ENCODE measurements at places on chromosomes 1 and 21. TPM values are rescaled to one million over a fixed set of nuclear protein-coding genes. Genes with fewer than 3 reads are reported as not detected.

- DNase-seq = no peak
Observed at GRCh38 chr1:179978199-179979079, 23.8 kb downstream of the CEP350 start.

GRCh38 chr21:43913928-43914327 lies 48.9 kb downstream of the AGPAT3 start:
- peak; percentile 61 for DNase-seq

DNA sequence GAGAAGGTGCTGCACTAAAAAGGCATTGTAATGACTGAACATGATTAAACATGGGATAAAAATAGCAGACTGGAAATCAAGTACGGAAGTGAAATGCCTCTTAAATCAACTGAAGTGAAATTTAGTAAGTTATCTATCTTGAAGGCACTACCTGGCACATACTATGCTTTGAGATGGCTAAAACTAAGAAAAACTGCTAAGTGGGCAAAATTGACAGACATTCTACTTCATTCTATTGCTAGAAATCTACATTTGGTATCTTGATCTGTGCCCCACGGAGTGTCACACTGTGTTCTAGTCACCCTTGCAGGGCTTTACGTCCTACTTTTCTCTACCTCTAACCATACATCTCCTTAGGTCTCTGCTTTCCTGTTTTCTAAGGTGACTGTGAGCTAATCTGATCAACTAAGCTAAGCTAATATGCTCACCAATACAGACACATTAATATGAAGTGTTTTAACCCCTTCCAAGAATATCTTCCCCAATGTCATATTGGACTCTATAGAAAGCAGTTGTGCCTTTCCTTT lies 4.1 kb downstream of the PDC start:
- no peak for DNase-seq

- DNase-seq = no peak
Observed at GRCh38 chr21:44815225-44815624, 2.6 kb downstream of the SUMO3 start.

- no peak for DNase-seq
Observed at GRCh38 chr1:218804014-218804785, 369.5 kb upstream of the LYPLAL1 start.

DNA sequence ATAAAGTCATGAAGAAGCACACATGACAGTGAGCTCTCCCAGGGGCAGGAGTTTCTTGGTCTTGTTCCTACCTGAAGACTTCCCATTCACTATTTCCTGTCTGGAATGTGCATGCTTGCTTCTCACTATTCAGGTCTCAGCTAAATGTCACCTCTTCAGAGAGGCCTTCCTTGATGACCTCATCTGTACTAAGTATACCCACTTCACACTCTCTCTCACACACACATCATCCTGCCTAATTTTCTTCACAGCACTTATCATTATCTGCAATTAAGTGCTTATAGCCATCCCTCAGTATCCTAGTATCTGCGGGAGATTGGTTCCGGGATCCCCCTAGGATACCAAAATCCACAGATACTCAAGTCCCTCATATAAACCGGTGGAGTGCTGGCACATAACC lies 146.4 kb upstream of the IVNS1ABP start:
- DNase-seq = no peak

DNA sequence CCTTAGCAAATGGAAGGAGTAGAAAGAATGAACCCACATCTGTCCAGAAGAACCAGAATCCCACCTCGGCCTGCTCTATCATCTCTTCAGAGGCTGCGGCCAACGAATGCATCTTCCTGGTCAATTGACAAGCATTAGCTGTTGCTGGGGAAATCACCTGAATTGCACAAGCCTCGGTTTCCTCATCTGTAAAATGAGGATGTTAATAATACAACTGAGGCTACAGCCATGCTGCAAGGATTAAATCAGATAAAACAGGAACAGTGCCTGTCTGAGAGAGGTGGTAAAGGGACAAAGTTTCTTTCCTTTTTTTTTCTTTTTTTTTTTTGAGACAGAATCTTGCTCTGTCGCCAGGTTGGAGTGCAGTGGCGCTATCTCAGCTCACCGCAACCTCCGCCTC lies 99.8 kb downstream of the KIF14 start:
- DNase-seq = no peak

- no peak for DNase-seq
Observed at GRCh38 chr1:66599346-66599745, 65.4 kb downstream of the SGIP1 start.

- no peak for DNase-seq
Observed at GRCh38 chr21:38756746-38757145, 49.0 kb upstream of the ETS2 start.

DNA sequence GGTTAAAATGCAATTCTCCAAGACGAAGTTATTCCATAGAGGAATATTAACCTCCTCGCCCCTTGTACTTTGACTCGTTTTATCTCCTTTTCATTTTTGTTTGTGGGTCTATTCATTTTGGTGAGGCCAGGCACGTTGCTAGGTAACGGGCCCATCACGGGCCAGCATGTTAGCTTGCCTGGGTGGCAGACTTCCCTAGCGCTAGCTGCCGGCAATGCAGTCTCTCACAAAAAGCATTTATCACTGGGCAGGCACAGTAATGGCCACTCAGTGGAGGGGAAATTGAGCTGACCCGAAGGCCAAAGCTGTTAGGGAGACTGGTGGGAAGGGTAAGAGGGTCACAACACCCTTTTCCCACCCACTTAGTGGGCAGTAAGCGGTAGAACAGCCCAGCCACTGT lies 234.4 kb upstream of the FOXD3 start:
- DNase-seq = no peak

GRCh38 chr21:38286739-38287471 lies 30.1 kb downstream of the KCNJ15 start:
- DNase-seq = no peak

DNA sequence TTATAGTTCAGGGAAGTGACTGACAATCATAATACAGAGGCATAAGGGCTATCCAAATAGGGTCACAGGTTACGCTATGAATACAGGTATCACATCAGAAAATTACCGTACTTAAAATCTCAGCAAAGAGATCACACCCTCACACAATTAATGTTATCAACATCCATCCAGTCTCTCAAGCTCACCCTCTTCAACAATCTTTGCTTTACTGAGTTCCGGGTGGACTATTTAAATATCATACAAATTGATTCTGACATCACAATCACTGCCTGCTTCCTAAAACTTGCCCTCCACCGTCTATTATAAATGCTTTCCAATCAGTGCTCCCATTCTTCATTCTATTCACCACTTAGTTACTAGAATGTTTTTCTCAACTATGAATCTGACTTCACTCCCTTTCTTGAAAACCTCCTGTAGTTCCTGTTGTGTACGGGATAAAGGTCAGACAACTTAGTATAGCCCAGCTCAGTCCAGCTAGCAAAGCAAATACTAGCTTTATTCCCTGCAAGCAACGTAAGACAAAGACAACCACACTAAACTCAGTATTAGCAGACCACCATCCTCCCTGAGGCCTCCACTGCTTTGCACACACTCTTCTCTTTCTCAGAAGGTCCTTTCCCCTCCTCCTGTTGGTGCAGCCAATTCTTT lies 398.7 kb downstream of the SMYD3 start:
- no peak for DNase-seq

DNA sequence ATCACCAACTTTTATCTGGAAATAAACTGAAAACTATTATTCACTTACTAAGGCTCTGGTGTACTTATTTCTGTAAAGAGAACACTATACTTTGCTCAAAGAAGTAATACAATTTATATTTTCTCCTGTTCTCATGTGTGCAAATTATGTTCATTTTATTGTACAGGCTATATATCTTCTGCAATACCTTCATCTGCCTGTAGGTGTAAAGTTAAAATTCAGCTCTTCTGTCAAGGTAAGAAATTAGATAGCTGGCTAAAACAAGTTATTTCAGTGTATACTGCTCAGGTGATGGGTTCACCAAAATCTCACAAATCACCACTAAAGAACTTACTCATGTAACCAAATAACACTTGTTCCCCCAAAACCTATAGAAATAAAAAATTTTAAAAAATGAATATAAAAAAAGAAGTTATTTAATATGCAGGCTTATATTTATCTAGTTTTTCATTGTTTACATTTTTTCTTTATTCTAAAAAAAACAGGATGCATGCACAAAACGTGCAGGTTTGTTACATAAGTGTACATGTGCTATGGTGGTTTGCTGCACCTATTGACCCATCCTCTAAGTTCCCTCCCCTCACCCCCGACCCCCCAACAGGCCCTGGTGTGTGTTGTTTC lies 81.5 kb downstream of the PTGER3 start:
- DNase-seq = no peak

GRCh38 chr1:86756062-86756406 lies 51.7 kb downstream of the SH3GLB1 start:
- DNase-seq = no peak

- DNase-seq = no peak
Observed at GRCh38 chr21:15797577-15798363, 68.0 kb downstream of the USP25 start.

DNA sequence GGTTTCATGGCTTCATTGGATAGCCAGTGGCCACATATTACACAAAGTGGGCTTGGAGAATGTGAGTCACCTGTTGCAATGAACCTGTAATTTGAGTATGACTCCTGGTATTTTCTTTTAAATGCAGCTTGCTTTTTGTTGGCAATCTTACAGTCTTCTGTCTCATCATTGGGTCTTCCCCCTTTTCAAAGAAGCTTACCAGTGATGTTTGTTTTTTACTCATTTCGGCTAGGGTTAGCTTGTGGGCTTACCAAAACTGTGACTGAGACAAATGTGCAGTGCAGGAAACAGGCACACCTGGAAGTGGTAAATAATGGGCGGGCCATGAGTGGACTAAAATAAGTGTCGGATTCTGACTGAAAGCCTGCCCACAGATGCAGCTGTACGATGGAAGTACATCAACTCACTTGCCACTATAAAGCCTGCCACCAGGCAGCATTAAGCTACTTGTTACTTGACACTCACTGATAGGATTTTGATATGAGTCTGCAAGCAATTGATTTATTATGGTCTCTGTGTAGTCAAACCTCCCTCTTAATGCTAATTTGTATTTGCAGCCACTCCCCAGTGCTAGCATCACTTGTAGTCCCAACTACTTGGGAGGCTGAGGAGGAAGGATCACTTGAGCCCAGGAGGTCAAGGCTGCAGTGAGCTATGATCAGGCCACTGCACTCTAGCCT lies 4.2 kb downstream of the HHAT start:
- no peak for DNase-seq

DNA sequence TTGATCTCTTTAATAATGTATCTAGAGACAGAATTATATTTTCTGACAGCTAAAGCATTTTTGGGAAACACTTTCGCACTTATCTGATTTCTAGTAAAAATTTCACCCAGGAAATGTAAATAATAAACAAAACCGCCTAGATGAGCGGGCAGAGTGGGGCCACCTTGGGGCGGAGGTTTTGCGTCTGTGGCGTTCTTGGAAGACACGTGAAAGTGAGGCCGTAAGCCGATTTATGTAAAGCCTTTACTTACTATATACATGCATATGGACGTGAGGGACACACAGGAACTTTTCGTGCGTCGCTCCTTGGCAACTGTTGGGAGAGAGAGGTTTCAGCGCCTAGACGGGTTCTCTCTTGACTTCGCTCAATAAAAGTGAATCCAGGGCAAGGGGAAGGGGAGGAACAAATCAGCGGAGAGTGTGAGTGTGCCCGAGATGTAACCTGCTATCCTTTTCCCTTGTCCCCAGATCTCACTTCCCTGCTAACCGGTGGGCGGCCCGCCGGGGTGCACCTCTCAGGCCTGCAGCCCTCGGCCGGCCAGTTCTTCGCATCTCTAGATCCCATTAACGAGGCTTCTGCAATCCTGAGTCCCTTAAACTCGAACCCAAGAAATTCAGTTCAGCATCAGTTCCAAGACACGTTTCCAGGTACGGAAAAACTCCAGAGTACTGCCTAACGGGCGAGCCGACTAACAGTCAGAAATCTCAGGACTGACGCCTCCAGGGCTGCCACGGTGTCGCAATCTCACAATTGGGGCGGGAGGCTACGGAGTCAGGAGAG lies 1.7 kb downstream of the HLX start:
- peak; percentile 71 for DNase-seq

- DNase-seq = no peak
Observed at GRCh38 chr1:156772222-156772621, 4.9 kb downstream of the PRCC start.

DNA sequence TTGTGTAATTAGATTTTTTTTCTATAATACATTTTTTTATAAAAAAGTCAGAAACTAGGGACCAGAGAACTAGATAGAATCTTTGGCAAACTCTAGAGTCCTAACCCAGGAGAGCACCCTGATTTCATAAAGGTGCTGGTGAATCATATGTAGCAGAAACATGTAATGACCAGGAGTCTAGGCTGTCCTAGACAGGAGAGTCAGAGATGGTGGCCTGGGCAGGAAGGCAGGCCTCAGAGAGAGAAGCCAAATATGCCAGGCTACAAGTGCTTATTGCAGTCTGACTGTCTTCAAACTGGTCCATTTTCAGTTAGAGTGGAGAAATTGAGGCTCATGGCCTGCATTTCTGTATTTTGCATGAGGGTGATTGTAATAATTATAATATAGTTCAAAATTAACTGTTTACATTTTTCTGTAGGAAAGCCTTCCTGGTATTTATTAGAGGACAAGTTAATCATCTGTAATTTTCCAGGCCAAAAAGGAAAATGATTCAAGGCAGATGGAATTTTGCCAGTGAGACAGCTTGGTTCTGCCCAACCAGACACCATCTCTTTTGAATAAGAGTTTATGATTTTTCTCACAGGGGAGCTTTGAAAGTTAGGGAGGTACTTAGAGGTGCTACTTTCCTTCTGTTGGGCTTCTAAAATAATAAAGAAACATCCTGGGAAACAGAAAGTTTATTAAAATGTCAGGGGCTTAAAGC lies 129.8 kb downstream of the S1PR1 start:
- DNase-seq = no peak

GRCh38 chr1:245946905-245947304 lies 560.2 kb downstream of the SMYD3 start:
- no peak for DNase-seq

DNA sequence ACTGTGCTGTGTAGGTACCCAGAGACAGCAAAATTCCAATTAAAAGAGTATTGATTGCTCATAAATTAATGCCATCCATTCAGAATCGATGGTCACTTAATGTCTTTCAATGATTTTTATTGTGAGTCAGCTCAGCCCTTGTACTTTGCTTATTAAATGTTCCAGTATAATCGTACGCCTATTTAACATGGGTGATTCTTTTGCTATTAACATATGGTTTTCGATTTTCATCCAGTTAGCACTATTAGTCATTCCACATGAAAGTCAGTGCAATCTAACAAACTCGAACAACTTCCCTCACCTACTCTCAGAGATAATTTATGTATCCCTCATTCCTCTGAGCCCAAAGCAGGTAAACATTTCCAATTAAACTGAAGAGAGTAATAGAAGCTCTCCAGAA lies 109.6 kb upstream of the APP start:
- no peak for DNase-seq

PTAFR gene
- total RNA-seq = 3.7 TPM

CELA2B gene
- not detected for total RNA-seq

INSRR gene
- 0.17 TPM for total RNA-seq

OPTC gene
- total RNA-seq = not detected

TADA1 gene
- total RNA-seq = 9.1 TPM

UTP11 gene
- 35.0 TPM for total RNA-seq

Measured in heart right ventricle (tissue), 16 donors.